ENCODE measurements at places on chromosomes 16 and 17.

GRCh38 chr17:73223626-73224230 is 30.9 kb downstream of the COG1 start:
- no peak for DNase-seq

DNA sequence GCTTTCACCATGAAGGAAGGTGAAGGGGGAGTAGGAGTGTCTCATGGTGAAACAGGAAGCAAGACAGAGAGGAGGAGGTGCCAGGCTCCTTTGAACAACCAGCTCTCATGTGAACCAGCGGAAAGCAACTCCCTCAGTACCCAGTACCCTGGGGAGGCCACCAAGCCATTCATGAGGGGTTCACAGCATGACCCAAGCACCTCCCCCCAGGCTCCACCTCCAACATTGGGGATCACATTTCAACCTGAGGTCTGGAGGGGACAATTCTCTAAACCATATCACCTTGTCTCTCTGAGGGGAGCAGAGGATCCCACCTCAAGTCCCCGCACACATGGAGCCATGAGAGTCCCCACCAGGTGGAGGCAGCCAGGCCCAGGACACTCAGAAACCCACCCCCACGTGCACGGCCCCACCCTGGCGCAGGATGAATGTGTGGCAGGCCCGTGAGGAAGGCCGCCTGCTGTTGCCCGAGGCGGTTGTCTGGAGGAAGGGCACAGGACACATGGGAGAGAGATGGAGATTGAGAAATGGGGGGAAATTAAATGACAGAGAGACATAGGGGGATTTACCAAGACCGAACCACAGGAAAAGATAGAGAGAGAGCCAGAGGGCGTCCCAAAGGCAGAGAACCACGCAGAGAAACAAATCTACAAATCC is 85.9 kb downstream of the TMEM132E start:
- no peak for DNase-seq

DNA sequence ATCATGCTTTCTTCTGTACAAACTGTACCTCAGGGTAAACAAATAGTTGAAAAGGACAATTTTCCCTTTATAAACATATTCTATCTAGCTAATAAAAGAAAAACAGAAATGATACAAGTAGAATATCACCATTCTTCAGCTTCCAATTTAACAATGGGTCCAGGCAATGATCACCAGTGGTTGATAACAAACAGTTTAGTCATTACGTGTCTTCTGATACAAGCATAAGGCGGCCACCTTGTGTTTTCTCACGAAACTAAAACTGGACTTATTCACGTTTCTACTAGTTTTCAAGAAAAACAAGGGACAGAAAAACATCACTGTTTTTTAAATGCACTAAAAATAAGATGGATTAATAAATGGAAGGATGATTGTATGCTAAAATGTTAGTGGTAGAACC is 58.3 kb downstream of the STH start:
- DNase-seq, result no peak

GRCh38 chr17:52827526-52827925 is 669.0 kb upstream of the CA10 start:
- no peak for DNase-seq

GRCh38 chr16:10964039-10964890 is 19.9 kb downstream of the CLEC16A start:
- DNase-seq, result peak; percentile 88

DNA sequence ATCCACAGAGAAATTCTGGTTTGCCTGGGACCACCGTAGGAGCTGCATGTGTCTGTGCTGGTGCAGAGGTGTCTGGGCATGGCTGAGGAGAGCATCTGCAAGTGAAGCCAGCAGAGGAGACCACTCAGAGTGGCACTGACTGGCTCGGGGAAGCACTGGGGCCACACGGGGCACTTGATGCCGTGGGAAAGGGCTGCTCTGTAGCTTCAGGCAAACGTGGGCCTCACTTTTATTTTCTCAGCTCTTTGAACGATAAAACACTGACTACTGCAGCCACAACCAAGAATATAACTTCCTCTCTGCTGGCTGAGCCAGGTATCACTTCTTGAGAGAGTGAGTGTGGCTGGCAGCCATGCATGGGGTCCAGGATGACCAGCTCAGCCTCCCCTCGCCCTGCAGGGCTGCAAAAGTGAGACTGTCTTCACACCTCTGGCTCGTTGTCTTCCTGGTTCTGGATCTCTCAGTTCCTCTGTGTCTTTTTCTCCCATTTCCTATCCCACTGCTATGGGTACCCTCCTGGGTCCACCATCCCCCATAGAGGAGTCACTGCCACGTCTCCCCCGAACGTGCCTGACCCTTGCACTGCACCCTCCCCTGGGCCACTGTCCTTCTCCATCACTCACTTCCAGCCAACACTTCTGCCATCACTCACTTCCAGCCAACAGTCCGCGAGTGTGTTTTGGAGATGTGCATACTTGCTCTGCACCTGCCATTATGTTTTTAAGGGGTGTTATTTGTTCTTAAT is 201.4 kb upstream of the CHMP6 start:
- no peak for DNase-seq

DNA sequence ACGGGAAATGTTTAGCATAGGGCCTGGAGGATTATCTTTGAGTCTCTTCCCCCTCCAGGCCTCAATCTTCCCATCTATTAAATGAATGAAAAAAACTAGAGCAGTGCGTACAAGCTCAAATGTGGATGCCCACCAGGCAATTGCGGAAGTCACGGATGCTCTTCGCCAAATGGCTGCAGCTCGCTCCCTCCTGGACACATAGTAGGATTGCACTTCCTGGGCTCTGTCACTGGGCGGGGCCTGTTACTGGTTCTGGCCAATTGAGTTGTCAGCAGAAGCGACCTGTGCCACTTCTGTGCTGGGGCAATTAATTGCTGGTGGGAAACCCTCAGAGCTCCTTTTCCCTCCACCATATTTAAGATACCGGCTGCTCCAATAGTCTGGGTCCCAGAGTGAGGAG is 168.2 kb upstream of the IRX6 start:
- no peak for DNase-seq

GRCh38 chr17:10772425-10773380 is 31.2 kb downstream of the TMEM238L start:
- DNase-seq, result peak; percentile 2

- no peak for DNase-seq
Observed at GRCh38 chr17:16243385-16243784, 26.4 kb downstream of the PIGL start.

Measured in stimulated activated CD4-positive, alpha-beta T cell treated with anti-CD3 and anti-CD28 coated beads, Interleukin-12 subunit alpha, Interleukin-12 subunit beta, amount 100 ng/mL, for 24 hours (primary cell).